MCF 10A (cell line): ENCODE measurements at places on chromosomes 3 and 15. TPM values are rescaled to one million over a fixed set of nuclear protein-coding genes. Genes with fewer than 3 reads are reported as not detected.

DNA sequence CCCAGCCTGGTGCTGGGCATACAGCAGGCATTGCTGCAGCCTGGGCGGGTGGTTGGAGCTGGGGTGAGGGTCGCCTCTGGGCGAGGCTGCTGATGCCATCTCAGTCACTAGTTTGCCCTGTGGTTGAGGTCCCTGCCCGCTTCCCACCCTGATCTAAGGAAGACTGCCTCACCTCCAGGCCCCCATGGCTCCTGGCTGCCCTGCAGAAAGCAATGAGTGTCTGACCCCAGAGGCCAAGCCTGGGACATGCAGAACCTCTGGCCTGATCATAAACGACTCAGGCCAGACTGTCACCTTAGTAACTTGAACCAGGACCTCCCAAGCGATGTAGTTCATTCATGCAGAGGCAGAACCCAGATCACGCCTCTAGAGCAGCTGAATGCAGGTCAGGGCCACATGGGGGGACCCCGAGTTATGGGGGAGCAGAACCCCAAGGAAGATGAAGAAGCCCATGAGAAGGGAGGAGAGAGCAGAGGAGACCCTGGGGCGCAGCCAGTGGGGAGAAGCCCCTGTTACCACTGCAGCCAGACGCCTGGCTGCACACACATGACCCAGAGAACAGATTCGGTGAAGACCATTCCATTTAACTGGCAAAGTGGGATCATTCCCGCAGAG lies 213.9 kb downstream of the TBC1D2B start:
- DNase-seq, result no peak

- DNase-seq, result no peak
These were observed 30.7 kb upstream of the SLC24A5 start for GRCh38 chr15:48090115-48090514.

The ZNF620 gene
- total RNA-seq, result 2.8 and 2.9 TPM in 2 replicates

GRCh38 chr15:40590667-40591050 lies 3.4 kb upstream of the KNL1 start:
- no peak for DNase-seq

DNA sequence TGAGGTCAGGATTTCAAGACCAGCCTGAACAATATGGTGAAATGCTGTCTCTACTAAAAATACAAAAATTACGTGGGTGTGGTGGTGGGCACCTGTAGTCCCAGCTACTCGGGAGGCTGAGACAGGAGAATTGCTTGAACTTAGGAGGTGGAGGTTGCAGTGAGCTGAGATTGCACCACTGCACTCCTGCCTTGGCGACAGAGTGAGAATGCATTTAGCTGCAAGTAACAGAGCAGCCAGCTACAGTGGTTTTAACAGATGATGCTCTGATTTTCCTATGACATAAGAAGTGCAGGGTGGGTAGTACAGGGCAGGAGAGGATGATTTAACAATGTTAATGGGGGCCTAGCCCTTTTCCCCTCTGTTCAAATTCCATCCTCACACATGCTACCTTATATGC lies 267.9 kb downstream of the RPLP1 start:
- no peak for DNase-seq

- DNase-seq, result no peak
These were observed 28.6 kb upstream of the ZSCAN2 start for GRCh38 chr15:84572231-84572630.

DNA sequence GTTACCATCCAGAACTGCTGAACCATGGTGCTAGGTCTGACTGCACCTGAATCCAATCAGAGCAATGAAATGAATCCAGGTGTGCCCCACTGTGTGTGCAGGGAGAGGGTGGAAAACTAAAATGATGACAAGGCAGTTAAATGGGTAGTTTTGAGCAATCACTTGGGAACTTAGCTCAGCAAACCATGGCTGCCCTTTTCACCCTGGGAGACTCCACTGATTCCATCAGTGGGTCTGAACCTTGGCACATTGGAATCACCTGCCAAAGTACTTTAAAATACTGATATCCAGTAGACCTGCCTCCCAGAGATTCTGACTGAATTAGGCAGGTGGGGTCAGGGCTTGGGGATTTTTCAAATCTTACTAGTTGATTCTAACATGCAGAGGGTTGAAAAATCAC lies 59.8 kb upstream of the USP3 start:
- no peak for DNase-seq

DNA sequence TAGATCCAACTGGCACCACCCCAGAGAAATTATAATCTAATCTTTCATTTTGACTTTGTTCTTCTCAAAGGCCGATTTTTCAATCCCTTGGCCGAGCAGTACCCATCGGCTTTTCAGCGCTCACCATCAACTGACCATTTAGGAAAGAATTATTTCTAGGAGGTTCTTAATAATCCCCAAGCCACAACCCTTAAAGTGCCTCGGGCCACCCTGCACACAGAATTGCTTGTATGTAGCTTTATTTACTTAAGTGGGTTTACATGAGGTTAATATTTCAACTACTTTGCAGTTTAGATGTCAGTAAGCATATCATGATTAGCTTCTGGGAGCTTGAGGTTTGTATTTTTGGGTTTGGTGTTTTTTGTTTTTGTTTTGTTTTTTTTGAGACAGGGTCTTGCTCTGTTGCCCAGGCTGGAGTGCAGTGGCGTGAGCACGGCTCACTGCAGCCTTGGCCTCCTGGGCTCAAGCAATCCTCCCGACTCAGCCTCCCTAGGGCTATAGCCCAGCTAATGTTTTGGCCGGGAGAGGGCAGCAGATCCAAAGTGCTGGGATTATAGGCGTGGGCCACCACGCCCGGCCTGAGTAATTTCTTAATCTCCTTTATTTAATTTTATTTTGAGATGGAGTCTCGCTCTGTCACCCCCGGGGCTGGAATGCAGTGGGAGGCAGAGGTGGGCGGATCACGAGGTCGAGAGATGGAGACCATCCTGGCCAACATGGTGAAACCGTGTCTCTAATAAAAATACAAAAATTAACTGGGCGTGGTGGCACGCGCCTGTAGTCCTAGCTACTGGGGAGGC lies 801 bp upstream of the CDAN1 start:
- DNase-seq, result peak; percentile 62

The ESYT3 gene
- total RNA-seq, result 0.44 and 1.0 TPM in 2 replicates
